Pancreas (tissue), 10 donors: ENCODE measurements at places on chromosomes 3 and 15.

GRCh38 chr3:194257916-194258668 is 93.0 kb downstream of the CPN2 start:
- DNase-seq, result no peak

DNA sequence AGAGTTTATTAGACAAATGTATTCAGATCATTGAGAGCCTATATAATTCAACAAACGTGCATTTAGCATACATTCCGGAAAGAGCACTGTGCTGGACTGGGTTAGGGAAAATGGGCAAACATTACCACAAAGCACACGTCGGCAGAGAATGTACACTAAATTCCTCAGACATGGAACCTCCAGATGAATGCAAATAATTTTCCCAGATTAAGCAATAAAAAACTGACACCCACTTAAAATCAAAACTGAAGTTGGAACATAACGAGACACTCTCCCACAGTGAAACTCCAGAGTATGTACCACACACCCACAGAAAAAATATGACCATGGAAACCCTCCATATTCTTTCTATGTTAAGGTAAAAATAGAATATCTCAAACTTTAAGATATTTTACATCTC is 4.8 kb downstream of the SECISBP2L start:
- no peak for DNase-seq

DNA sequence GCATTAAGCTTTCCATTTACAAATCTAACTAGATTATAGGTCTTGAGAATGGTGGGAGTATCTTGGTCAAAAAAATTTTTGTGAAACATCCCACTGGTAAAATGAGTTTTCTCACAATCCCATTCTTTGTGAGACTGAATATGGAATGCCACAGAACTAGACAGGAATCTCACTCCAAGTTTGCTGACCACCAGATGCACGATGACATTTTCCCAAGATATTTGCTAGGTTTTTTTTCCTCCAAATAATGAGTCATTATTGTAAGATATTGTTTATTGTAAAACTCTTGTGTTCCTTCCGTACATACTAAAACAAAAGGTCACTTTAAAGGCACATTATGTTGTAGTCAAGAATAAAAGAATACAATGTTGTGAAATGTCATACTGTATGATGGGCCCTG is 53.9 kb downstream of the COPS2 start:
- no peak for DNase-seq

DNA sequence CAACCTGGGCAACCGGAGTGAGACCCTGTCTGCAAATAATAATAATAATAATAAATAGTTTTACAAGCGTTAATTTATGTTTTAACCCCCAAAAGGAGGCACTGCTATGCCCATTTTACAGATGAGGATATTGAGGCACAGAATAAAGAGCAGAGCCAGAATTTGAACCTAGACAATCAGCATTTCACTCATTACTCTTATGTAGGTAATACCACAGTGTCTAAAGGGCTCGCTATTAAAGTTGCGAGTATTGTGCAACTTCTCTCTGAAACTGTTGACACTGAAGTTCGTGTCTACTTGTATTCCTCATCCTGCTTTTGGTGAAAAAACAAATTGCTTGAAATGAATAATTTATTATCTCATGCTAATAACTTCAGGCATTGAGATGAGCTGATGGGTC is 2.8 kb downstream of the C2CD4A start:
- no peak for DNase-seq

- DNase-seq, result no peak
Measured at GRCh38 chr3:105747060-105747541, 121.7 kb downstream of the CBLB start.

GRCh38 chr15:33788906-33789540 is 179.3 kb upstream of the CHRM5 start:
- no peak for DNase-seq

- DNase-seq, result no peak
Measured at GRCh38 chr3:173275740-173276139, 121.8 kb upstream of the NLGN1 start.

DNA sequence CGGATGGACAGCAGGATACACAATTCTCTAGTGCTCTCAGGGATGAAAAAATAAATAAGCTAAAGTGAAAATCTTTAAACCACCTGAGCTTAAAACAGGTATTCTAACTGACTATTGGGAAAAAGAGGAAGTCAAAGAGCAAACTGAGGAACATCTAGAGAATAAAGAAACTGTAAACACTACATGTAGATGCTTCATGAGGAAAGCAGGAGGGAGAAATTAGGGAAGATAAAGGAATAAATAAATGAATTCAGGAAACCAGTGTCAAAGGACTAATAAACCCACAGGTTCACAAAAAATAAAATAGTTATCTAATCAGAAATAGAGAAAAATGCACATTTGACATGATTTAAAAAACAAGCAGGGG is 525 bp upstream of the MCCC1 start:
- no peak for DNase-seq

DNA sequence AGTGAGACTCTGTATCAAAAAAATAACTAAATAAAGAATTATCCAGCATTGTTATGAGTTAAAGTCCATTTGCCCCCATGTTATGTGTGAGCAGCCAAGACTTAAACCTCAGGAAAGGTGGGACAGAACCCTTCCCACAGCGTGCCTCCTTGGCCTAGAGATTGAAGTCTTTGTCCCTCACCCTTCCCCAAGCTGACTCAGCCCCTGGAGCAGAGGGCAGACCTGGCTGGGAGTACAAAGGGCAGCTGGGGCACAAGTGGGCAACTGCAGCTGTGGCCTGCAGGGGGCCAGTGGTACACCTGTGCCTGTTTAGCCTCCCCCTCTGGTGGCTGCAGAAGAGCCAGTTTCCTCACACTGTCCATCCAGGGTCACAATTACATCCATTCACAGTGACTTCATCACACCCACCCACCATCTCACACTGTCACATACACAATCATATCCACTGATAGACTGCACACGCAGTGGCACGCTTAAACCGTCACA is 940 bp upstream of the ACY1 start:
- DNase-seq, result peak; percentile 81

GRCh38 chr3:52912885-52913731 is 15.8 kb upstream of the STIMATE start:
- DNase-seq, result peak; percentile 75

DNA sequence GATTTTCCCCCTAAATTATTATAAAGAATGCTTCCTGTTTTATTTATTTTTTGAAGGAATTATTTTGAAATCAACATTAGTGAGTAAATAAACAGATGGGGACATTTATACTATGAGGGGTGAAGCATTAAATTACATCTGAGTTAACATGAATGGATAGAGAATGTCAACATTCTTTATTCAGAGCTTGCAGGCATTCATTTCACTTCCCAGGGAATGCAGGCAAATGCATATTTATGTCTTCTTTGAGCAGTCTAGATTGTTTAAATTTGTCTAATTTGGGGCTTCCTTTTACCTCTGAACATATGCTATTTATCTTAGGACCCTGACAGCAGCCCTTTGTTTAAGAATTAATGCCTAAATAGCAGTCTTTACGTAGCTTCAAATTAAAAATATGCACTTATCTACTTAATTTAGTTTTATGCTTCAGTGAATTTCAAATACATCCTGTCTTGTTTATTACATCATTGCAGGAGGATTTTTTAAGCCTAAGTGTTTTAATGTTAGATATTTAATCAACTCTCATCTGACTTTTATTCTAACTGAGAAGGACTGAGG is 630.5 kb upstream of the LMCD1 start:
- DNase-seq, result no peak

- no peak for DNase-seq
Measured at GRCh38 chr3:64410226-64410625, 185.0 kb upstream of the PRICKLE2 start.

GRCh38 chr3:115834068-115834467 is 210.8 kb downstream of the GAP43 start:
- DNase-seq, result no peak

- no peak for DNase-seq
Measured at GRCh38 chr15:70362350-70362749, 264.6 kb upstream of the TLE3 start.

GRCh38 chr15:98151096-98151495 is 190.6 kb downstream of the ARRDC4 start:
- DNase-seq, result no peak

DNA sequence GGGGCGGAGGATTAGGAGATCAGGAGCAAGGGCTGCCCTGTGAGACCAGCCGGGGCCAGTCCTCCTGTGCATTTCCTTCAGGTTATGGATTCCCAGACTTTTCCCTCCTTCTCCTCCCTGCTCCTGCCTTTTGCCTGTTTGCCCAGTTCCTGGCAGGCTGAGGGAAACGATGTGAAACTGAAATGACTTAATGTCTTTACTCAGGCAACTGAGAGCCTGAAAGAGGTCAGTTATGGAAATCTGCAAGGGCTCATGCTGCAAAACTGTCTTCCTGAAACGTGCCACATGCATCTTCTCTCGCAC is 57.2 kb downstream of the MESD start:
- no peak for DNase-seq

- no peak for DNase-seq
Measured at GRCh38 chr3:162489853-162490252, 993.2 kb downstream of the OTOL1 start.

DNA sequence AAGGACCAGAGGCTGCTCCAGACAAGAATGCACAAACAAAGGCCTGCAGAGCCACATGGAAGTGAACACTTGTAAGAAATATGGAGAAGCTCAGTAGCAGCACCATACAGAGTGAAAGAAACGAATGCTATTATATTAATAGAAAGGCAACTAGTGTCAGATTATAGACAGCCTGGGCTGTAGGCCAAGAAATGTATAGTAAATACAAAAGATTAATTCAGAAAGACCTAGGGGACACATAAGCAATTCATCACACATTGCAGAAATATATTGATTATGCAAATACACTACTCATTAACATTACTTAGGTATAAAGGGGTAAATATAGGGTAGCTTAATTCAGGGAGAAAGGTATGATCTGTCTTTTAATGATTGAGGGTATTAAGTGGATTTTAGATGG is 69.5 kb upstream of the GUCA1C start:
- DNase-seq, result no peak

DNA sequence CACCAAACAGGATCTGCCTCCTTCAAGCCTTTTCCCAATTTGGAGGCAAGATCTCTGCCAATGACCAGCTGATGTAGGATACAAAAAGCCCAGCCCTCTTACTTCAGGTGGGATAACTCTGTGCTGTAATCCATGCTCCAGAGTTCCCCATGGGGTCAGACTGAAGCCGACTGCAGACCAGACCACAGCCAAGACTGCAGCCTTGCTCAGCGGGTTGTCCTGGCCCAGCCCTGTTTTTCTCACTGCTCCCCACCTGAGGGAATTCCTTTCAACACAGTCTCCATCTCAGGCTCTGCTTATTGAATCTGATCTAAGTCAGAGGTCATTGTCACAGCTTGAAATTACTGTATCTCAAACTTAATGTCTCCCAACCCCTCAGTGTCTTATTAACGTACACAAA is 207.0 kb downstream of the MYRIP start:
- DNase-seq, result no peak

DNA sequence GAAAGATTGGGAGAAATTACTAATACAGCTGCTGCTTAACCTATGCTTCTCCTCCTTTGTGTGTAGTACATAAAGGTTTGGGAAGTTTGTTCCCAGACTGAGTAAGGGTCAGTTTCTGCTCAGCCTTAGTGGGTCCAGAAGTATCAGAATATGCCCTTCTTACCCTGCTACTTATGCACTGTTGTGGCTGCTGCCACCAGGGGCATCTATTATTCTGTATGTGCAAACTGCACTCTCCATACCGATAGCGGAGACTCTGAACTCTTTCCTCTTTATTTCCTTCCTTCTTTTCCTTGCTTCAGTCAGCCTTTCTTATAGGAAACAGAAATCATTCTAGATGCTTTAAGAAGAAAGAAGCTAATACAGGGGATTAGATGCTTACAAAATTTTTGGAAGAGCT is 4.0 kb downstream of the NEDD4 start:
- no peak for DNase-seq

DNA sequence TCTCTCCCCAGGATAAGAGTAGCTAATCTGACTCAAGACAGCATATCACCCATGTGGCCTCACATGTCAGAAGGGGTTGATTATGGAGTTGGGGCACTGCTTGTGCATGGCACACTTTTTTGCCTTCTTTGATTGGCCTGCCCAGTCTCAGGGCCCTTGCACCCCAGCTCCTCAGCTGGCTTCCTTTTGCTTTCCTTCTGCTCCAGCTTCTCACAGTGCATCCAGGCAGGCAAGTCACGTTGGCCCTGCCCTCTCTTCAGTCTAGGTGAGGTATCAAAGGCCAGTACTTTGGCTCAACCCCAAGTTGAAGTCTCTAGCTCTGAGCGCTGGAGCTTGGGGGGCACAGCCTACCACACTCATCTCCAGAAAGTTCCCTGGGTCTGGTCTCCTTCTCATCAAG is 42.2 kb downstream of the NGRN start:
- no peak for DNase-seq

GRCh38 chr3:113084777-113085176 is 94.0 kb downstream of the GTPBP8 start:
- DNase-seq, result peak; percentile 11

DNA sequence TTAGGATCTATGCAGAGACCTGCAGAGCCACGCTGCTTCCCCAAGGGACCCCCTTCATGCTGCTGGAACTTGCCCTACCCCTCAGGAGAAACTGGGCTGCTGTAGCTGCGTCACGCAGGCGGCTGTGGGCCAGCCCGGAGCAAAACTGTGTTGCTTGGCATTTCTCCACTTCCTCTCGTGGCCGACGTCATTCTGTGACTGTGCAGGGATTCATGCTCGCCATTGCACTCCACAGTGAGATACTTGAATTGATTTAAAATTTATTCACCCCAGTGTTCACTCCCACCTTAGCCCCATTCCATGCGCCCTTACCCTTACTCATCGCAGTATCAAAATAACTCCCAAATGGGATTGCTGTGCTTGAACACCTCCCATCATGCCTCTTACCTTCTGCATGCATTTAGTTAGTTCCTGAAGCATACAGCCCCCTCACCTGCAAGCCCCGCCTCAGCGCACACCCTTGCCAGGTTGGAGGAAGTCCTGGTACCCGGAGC is 45.7 kb downstream of the TMEM44 start:
- DNase-seq, result no peak

- peak; percentile 87 for DNase-seq
Measured at GRCh38 chr3:129315223-129315997, 36.7 kb downstream of the HMCES start.

- no peak for DNase-seq
Measured at GRCh38 chr3:186985661-186986364, 55.5 kb downstream of the ST6GAL1 start.

- no peak for DNase-seq
Measured at GRCh38 chr3:81744366-81744765, 17.1 kb downstream of the GBE1 start.

DNA sequence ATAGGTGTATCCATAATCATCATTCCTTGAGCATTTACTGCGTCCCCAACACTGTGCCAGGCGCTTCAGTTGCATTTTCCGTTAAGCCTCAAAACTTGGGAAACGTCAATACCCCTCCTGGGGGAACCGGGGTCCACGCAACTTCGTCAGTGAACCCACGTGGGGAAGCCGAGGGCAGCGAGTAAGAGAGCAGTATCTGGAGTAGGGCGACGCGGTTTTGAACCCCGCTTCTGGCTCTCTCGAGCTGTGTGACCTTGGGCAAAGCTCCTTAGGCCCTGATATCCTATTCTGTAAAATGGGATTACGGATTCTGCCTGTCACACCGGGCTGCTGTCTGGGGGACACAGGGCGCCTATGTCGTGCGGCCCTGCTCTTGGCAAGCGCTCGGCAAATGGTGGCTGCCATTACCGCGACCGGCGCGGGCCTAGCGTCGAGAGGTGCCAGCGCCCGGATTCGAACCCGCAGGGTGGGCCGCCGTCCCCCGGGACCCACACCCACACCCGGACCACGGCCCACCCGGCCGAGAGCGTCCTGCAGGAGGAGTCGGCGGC is 590 bp downstream of the POLG start:
- no peak for DNase-seq
